Keratinocyte (primary cell): ENCODE measurements at places on chromosomes 13 and 19. TPM values are rescaled to one million over a fixed set of nuclear protein-coding genes. Genes with fewer than 3 reads are reported as not detected.

Gene PGLYRP2
- not detected in 3 replicates for polyA plus RNA-seq

DNA sequence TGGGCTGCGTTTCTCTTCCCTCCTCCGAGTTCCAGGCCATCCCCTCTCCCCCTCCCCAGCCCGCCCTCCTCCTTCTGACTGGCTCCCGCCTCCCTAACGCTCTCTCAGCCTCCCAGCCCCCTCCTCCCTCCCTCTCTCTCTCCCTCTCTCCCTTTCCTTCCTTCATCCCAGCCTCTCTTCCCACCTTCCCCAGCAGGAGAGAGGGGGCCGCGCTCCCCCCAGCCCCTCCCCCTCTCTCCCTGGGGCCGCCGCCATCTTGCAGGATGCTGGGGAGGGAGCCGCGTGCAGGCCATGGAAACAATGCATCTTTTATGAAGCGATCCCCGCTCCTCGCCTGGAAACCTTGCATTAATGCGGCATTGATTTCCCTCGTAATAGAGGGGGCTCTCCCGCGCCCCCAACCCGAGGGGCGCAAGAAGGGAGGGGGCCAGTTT, 42.6 kb upstream of the ADGRL1 start:
- H3K36me3 ChIP-seq, result no peaks in the 10 kb centered on the region
- no peak overlapping the region for H3K4me3 ChIP-seq
- no peak overlapping the region for H3K27ac ChIP-seq
- H3K4me1 ChIP-seq, result no peaks in the 10 kb centered on the region

DNA sequence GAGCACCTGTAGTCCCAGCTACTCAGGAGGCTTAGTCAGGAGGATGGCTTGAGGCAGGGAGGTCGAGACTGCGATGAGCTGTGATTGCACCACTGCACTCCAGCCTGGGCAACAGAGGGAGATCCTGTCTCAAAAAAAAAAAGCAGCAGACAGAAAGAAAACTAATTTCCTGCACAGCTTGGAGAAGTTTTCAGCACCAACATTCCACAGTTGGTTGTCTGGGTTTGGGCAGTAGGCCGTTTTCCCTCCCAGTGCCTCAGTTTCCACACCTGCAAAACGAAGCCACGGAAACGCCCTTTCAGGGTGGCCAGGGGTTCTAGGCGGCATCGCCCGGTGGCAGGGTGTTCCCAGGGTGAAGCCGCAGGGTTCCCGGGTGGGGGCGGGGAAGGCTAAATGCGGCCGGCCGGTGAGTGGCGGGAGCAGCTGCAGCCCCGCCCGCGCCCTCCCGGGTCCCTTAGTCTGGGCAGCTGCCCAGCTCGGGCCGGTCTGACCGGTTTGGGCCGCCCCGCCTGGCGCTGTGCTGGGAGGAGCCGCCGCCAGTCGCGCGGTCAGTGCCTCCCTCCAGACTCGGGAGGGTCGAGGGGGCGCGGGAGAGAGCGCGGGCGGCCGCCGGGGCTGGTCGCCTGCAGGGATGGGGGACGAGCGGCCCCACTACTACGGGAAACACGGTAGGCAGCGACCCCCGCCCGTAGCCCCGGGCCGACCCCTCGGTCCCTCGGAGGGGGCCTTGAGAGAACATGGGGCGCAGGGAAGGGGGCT, at the start of gene SLC44A2:
TSS of gene SLC44A2 (plus strand) at position 551 of the 759 bp plus-strand sequence. CDS start at position 632, 81 bp downstream.
- H3K27me3 ChIP-seq, result no peaks in the 10 kb centered on the region
- peak within 1 kb of the TSS; percentile 73 for H3K4me3 ChIP-seq
- H3K4me1 ChIP-seq, result peaks cover 32% of the 10 kb centered on the region
- peak within 1 kb of the TSS; percentile 61 for H3K27ac ChIP-seq

DNA sequence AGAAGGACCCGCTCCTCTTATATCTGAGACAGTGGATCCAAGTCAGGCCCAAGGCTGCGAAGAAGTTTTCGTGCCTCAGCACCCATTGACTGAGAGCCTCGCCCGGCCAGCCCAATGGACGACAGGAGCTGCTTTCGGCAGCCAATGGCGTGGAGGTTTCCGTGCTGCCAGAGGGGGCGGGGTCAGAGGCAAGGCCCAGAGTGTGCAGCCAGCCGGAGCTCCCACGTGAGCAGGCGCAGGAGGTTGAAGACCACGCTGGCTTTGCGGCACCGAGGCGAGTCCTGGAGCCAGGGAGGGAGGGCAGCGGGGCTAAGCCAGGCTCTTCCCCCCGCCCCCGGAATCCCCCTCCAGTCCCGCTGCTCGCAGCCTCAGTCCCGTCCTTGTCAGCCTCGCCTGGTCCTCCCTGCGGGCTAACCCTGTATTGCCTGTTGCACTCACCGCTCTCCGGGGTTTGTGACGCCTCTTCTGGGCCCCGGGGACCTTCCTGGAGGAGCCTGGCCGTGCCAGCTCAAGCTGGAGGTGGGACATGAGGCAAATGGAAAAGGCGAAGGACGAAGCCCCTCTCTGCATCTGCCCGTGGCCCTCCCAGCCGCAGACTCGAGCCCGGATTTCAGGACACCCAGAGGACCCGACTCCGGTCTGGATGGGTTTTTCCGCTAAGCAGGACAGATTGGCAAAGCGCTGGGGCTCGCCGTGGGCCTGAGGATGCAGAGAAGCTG, 1.5 kb downstream of the IFNL4 start:
- peaks cover 24% of the 10 kb centered on the region for H3K27me3 ChIP-seq
- no peak overlapping the region for H3K27ac ChIP-seq
- no peaks in the 10 kb centered on the region for H3K36me3 ChIP-seq
- peaks cover 3% of the 10 kb centered on the region for H3K4me1 ChIP-seq
- DNase-seq, result no peak

GRCh38 chr13:80572923-80573316, 232.0 kb upstream of the SPRY2 start:
- H3K4me3 ChIP-seq, result no peak overlapping the region
- H3K27ac ChIP-seq, result no peak overlapping the region
- no peaks in the 10 kb centered on the region for H3K36me3 ChIP-seq
- no peak for DNase-seq
- no peaks in the 10 kb centered on the region for H3K4me1 ChIP-seq

DNA sequence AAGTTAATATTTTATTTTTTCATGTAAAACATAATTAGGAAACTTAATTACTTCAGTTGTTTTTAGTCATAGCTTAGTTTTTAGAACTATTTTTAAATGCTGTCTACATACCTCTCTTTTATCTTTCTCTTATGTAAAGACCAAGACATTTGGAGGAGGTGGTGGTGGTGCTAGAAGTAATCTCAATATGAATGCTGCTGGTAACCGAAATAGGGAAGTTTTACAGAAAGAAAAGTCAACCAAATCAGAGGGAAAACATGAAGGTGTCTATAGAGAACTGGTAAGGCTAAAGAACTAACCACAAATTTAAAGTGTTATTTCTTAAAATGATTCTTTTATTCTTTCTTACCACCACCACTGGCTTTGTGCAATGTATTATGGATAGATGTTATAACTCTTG, 97.3 kb downstream of the TDRD3 start:
- H3K4me3 ChIP-seq, result no peak overlapping the region
- no peaks in the 10 kb centered on the region for H3K27me3 ChIP-seq
- H3K27ac ChIP-seq, result no peak overlapping the region

GRCh38 chr19:53467485-53468262, at the start of gene ZNF813:
Gene ZNF813 (plus strand): TSS chr19:53467733. CDS start chr19:53483823, 16,090 bp downstream.
- no peaks in the 10 kb centered on the region for H3K36me3 ChIP-seq
- H3K27me3 ChIP-seq, result no peaks in the 10 kb centered on the region
- peak; percentile 35 for DNase-seq
- H3K4me1 ChIP-seq, result no peaks in the 10 kb centered on the region
- H3K4me3 ChIP-seq, result peak within 1 kb of the TSS; percentile 81

Gene UCHL3
- 78.6 to 134 TPM (median 108 TPM) in 3 replicates for polyA plus RNA-seq

Gene FLT1
- 0.01 to 0.21 TPM (median 0.02 TPM) in 3 replicates for polyA plus RNA-seq

GRCh38 chr13:114177245-114178010, 1.6 kb upstream of the CFAP97D2 start:
- DNase-seq, result no peak
- H3K36me3 ChIP-seq, result no peaks in the 10 kb centered on the region
- H3K4me1 ChIP-seq, result no peaks in the 10 kb centered on the region
- H3K27me3 ChIP-seq, result peaks cover 10% of the 10 kb centered on the region
- H3K4me3 ChIP-seq, result no peak overlapping the region

Gene DOCK6
- 9.1 to 14.1 TPM (median 13.3 TPM) in 3 replicates for polyA plus RNA-seq

Gene CYP4F2
- 0.06 to 0.15 TPM (median 0.13 TPM) in 3 replicates for polyA plus RNA-seq

- no peaks in the 10 kb centered on the region for H3K27me3 ChIP-seq
- DNase-seq, result no peak
- H3K27ac ChIP-seq, result no peak overlapping the region
- H3K4me3 ChIP-seq, result no peak overlapping the region
- no peaks in the 10 kb centered on the region for H3K4me1 ChIP-seq
Observed at GRCh38 chr19:30390356-30390988, 18.3 kb downstream of the ZNF536 start.

GRCh38 chr19:7211191-7211951, 82.8 kb downstream of the INSR start:
- H3K36me3 ChIP-seq, result no peaks in the 10 kb centered on the region
- H3K27ac ChIP-seq, result no peak overlapping the region
- no peak for DNase-seq
- H3K4me1 ChIP-seq, result no peaks in the 10 kb centered on the region

GRCh38 chr19:8578642-8579265, 1.5 kb upstream of the MYO1F start:
- no peaks in the 10 kb centered on the region for H3K36me3 ChIP-seq
- H3K27me3 ChIP-seq, result no peaks in the 10 kb centered on the region
- peaks cover 3% of the 10 kb centered on the region for H3K4me1 ChIP-seq
- H3K27ac ChIP-seq, result no peak overlapping the region

GRCh38 chr13:75881109-75881775, 245.1 kb downstream of the LMO7 start:
- no peaks in the 10 kb centered on the region for H3K4me1 ChIP-seq
- no peak overlapping the region for H3K27ac ChIP-seq
- no peak for DNase-seq
- no peaks in the 10 kb centered on the region for H3K36me3 ChIP-seq
- H3K4me3 ChIP-seq, result no peak overlapping the region
